Left colon (tissue), 2 donors: ENCODE measurements at places on chromosomes 5 and 9. TPM values are rescaled to one million over a fixed set of nuclear protein-coding genes. Genes with fewer than 3 reads are reported as not detected.

Gene IRF1
- total RNA-seq = 126 TPM

GRCh38 chr9:95073042-95073607 is 244.4 kb downstream of the FANCC start:
- DNase-seq = no peak

Gene STING1
- total RNA-seq = 25.0 TPM

Gene CER1
- total RNA-seq = not detected

Gene SLIT3
- total RNA-seq = 6.1 TPM

Gene PWWP2A
- 39.1 TPM for total RNA-seq

Gene INSYN2B
- total RNA-seq = not detected

DNA sequence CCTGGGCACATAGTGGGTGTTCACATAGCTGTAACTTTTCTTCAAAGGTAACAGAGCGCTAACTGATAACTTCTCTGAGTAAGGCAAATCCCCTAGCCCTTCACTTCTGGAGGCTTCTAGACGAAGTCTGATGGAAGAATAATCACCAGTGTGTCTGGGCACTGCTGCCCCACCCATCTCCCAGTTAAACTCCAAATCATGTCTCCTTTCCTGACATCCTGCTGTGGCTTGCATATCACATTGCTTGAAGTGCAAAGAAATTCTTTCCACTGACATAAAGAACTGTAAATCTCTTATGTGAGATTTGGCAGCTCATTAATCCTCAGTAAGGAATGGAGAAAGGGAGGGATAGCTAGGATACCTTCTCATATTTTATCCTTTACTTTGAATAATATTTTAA is 74.6 kb downstream of the MARCHF11 start:
- DNase-seq = no peak

DNA sequence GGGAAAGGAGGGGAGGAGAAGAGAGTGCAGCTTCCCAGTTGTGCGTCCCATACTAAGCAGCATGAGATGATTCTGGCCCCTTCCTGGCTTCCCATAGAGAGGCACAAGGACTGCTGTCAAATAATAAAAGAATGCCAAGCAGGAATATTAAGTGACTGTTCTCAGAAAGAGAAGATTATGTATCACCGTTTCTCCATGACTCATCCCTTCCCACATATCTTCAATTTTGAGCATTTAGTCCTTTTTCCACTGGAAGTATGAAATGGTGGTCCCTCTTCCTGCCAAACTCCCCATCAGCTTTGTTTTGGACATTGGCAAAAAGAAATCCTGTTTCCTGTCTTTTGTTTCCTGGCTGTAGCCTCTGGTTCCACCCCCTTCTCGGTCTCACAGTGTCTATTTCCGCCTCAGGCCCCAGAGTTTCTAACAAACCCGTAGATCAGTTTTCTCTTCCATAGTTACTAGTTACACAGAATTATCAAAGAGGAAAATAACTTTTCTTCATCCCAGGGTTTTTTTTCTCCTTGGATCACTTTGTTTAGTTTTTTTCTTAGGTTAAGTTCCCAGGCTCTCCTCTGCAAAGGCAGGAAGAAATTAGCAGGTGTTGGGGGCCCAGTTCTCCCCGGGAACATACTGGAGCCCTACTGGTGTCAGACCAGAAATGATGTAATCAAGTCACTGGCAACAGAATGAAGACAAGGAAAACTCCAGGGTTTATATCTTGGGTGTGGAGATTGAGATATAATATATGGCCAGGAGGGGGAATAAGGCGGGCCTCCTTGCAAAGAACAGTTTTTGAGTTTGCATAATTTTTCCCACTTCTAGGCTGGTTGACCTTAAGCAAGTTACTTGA is 26.4 kb upstream of the ARHGAP26 start:
- DNase-seq = no peak

GRCh38 chr5:171770153-171770552 is 15.5 kb upstream of the SMIM23 start:
- no peak for DNase-seq

DNA sequence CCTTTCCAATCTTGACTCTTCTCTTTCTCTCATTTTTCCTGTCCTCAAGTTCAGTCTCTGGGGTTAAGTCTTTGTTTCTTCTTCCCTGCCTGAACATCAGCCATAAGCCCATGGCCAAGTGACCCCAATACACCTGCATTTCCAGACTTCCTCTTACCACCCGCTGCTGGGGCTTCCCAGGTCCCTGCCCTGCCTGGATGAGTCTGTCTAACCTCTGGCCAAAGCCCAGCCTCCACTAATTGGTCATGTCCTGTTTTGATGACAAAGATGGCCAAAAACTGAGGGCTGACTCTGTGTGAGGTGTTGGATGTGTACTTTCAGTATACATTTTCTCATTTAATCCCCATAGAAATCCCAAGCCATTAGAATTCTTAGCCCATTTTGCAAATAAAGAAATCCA is 47.3 kb downstream of the SH3TC2 start:
- DNase-seq = no peak

DNA sequence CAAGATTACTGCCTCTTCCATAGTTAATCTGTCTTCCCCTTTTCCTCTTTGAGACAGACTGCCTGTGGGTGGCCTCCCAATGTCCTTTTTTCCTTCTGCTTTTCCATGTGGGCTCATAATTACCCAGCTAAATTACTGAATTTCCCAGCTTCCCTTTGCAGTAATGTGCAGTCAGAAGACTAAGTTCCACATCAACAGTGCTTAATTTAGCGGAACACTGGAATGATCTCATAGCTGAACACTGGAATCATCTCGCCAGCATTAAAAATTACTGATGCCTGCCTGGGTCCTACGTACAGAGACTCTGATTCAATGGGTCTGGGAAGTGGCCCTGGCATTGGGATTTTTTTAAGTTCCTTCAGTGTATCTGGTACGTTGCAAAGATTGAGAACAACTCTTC is 84.3 kb downstream of the DNAH5 start:
- no peak for DNase-seq

DNA sequence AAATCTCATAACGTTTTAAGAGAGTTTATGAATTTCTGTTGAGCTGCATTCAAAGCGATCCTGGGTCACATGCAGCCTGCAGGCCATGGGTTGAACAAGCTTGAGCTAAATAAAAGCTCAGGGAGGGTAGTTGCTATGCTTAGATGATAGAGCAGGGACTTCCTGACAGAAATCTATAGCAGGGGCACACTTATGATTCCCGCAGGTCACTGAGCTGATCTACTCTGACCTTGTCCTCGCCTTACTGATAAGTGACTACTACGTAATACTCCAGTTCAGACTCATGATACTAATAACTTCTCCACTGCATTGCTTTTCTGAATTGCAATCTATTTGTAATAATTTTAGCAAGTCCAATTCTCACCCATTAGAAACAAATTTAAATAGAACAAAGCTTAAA is 90.9 kb downstream of the NFIB start:
- no peak for DNase-seq

DNA sequence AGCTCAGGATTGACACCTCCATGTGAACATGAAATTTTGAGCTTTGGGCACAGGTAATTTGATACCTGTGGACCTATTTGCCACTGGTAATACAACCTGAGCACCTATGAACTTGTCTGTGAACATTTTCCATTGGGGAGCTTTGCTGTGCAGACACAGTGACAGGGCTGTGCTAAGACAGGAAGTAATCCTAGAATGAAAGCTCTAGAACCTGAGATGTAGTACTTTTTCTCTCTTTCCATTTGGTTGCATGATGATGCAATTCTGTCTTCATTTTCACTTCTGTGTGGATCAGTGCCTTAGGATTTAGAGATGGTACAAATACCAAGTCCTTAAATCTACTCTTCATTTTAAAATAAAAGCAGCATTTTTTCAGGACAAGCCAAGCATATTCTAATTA is 216.9 kb downstream of the NR3C1 start:
- no peak for DNase-seq

Gene CD14
- 35.5 TPM for total RNA-seq

DNA sequence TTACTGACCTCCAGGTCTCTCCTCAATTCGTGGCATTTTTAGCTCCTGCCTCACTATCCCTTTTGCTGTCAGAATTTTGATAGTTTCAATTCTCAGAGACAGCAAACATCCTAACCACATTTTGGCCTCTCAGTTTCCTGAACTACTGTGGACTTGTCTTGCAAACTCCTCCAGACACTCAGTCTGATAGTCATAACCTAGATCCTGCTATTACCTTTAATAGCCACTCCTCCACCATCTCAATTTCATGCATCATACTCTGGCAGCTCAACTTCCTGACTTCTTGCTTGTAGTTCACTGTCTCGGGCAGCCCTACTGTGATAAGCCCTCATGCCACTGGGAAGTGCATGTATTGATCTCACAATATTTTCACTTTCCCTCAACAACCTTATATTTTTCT is 481.8 kb upstream of the CDH18 start:
- DNase-seq = no peak

DNA sequence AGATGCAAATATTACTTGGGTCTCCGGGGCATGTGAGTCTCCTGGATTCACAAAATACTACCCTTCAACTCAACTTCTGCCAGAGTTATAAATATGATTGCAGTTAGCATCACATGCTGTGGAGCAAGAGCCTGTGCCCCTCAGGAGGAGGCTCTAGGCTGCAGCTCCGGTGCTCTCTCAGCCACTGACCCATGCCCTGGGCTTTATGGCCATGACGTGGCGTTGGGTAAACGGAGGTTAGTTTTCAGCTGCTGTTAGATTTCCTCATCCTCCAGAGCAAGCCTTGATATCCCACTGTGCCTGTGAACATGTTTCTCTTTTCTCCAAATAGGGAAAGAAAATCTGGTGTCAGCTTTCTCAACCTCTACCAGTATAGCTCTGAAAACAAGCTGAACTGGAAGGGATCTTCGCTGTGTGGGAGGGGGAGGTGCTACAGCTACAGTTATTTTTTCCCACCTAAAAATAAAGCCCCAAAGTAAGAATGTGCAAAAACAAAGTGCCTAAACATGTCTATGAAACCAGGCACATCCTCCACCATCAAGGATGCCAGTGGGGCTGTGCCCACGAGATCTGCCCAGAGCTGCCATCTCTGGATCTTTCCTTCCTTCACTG is 124.4 kb upstream of the GPR151 start:
- no peak for DNase-seq

DNA sequence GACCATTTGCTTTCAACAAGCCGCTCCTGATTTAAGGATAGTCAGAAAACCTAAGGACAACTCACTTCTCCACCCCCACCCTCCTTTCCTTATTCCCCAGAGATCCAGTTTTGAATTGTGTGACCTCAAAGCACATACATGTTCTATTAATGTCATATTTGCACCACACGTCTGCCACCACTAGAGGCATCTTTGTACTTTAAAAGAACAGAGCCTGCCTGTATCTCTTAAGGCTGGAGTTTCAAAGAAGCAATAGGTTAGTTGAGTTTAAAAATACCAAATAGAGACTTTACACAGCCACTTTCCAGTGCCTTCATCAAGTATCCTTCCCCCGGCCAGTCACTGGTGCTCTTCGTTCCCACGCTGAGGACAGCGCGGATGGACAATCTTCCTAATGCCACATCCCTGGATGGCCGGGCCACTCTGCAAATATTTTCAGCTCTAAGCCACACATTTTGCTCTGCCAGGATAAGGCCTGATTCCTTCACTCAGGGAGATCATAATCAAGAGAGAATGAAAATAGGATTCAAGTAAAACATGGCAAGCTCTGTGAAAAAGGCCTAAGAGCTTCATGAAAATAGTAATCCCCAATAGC is 146.3 kb downstream of the SNCAIP start:
- no peak for DNase-seq

Gene RNF130
- total RNA-seq = 39.7 TPM

DNA sequence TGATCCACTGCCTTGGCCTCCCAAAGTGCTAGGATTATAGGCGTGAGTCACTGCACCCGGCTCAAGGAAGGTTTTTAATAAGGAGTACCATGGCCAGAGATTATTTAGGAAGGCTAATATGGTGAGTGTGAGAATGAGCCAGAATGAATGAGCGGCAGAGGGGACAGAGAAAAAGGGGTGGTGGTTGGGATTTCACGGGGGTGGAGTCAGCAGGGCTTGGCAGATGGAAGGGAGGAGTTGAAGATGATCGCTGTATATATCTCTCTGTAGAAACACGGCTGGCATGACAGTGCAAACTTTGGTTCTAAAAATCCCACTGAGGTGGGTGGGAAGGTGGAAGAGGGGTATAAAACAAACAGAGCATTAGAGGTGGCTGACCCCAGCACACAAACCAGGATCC is 176.7 kb upstream of the TBC1D2 start:
- DNase-seq = no peak

DNA sequence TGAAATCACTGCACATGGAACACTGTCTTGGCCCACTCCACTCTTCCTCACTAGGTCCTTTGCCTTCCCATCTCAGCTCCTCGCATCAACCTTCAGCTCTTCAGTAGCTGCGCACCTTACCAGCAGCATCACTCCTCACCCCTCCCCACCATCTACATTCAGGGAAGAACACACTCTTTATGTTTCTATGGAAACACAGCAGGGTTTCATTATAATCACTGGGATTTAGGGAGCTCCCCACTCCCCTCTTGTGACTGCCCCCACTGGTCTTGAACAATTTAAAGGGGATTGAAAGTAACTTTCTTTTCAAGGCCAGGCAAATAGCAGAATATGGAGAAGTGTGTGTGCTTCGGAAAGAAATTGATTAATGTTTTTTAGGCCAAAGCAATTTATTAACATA is 111.2 kb downstream of the INSYN2B start:
- no peak for DNase-seq
